Midbrain (tissue), 1 donor: ENCODE measurements at places on chromosomes 1 and 21.

DNA sequence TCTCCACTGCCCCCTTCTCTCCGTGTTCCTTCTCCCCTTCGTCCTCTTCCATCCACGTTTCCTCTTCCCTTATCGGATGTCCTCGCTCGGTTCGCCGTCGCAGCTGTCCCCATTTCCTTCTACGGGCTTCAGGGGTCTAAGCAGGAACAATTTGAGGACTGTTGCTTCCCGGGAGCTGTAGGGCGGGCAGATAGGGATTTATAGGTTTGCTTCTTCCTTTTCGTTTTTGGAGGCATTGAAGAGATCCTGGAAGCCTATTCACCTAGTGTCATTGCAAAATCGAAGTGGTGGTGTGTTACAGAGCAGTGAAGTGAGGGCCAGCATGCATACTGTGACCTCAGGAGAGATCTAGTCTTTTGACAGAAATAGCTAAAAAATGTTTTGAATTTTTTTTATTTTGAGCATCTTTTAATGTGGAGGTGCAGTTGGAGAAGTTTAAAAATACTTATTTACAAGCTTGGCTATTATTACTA is 897 bp downstream of the ZYG11B start:
- DNase-seq = no peak

DNA sequence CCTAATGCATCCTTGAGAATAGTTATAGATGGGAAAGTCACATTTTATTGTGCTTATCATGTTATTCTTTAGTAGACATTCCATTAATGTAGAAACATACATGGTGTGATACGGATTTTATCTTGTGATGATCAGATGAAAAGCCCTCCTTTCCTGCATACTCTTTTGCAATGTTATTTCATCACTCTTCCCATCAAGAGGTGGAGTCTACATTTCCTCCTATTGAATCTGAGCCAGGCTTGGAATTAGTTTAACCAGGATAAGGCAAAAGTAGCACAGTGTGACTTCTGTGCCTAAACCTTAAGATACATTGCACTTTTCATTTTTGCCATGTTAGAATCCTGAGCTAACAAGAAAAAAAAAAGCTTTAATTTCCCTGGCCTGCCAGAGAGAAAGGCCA is 393.7 kb upstream of the ST6GALNAC5 start:
- DNase-seq = no peak

DNA sequence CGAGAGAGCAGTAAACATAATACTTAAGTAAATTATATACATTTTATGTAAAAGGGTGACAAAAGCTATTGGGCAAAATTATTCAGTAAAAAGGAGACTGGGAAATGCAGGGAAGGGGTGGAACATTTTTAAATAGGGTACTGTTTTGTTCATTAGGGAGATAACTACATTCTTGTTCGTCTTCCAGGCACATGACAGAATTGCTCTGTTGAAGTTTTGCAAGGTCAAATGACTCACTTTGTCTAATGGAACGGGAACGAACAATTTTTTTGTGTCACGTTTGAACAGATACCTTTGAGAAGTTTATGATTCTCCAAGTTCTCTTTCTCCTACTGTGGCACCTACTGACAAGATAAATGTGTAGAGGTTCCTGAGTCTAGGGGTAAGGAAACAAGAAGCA is 382.3 kb upstream of the ZRANB2 start:
- no peak for DNase-seq

DNA sequence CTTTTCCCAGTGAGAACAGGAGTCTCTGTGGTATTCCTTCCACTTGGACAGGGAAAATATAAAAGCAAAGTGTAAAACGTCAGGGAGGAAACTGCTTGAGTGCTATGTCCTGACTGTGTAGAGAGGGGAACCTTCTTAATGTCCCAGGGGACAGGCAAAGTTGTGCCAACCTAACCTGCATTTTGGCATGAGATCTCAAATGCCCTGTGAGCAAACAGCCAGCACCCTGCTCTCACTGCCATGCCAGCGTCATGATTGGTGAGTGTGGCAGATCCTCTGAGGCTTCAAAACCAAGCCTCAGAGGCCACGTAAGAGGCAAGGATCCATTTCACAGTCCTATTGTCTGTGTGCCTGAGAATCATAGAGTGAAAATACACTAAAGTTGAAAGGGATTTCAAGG is 49.7 kb upstream of the RAP1A start:
- DNase-seq = no peak

DNA sequence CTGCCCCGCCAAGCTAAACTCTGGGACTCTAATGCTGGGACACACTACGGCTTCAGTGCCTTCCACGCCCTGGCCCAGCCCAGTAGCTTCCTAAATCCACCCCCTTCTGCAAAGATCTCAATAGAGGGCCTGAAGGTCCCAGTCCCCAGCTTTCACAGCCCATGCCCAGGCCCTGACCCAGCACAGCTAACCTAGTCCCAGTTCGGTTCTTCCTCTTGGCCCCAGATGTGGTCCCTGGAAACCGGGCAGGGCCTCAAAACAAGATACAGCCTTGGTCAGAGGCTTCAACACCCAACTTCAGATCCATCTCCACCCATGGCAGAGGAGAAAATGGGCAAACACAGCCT is 646 bp upstream of the PDZK1IP1 start:
- no peak for DNase-seq

GRCh38 chr1:163049296-163049695 is 19.9 kb upstream of the RGS4 start:
- no peak for DNase-seq

DNA sequence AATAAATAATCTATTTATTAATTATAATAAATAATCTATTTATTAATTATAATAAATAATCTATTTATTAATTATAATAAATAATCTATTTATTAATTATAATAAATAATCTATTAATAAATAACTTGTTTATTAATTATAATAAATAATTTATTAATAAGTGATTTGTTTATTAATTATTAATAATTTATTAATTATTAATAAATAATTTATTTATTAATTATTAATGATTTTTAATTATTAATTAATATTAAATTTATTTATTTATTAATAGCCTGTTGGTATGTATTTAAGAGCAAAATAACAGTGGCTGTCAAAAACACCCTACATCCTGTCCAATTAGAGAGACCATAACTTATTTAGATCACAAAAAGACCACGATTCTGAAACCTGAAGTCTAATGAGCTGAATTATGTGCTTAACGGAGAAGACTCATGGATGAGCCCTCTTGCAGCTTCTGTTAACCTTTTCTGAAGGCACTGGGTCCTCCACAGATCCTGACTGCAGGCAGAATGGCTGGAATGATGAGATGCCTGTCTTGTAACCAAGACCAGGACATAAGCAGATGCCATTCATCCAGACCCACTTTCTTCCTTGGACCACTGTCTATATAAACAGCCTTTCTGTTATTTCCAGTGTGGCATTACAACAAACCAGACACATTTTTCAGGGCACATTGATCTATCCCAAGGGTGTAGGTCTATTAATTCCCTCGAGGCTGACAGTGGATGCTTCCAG is 134.2 kb downstream of the SETD4 start:
- DNase-seq = no peak

DNA sequence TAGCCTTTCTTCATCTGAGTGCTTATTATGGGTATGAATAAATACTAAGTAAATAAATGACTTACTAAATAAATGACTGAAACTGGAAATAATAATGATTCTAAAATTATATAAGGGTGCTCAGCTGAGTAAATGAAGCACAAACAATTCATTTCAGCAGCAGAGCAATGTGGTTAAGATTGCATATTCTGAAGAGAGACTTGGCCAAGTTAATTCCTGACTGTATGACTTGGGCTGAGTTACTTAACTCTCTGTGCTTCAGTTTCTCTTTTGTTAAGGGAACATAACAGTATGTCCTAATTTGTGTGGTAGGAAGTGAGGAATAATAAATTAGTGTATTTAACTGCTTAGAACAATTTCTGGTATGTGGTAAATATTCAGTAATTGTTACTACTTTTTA is 19.1 kb downstream of the AGL start:
- DNase-seq = no peak

- no peak for DNase-seq
Observed at GRCh38 chr1:32333251-32333963, 2.6 kb downstream of the MARCKSL1 start.

GRCh38 chr21:25691976-25692375 is 42.7 kb downstream of the ATP5PF start:
- DNase-seq = no peak
